ENCODE measurements at places on chromosomes 3 and 15. TPM values are rescaled to one million over a fixed set of nuclear protein-coding genes. Genes with fewer than 3 reads are reported as not detected.

Gene LRRN1
- 2.1 TPM for polyA plus RNA-seq

GRCh38 chr3:19934098-19934566, at the start of gene EFHB:
Gene EFHB (minus strand): TSS chr3:19934217. CDS start chr3:19934018, 199 bp downstream.
- H3K4me3 ChIP-seq = no peak within 1 kb of the TSS
- peak; percentile 76 for DNase-seq
- H3K27ac ChIP-seq = no peak within 1 kb of the TSS
- H3K4me1 ChIP-seq = no peaks in the 10 kb centered on the region
- no peaks in the 10 kb centered on the region for H3K36me3 ChIP-seq

DNA sequence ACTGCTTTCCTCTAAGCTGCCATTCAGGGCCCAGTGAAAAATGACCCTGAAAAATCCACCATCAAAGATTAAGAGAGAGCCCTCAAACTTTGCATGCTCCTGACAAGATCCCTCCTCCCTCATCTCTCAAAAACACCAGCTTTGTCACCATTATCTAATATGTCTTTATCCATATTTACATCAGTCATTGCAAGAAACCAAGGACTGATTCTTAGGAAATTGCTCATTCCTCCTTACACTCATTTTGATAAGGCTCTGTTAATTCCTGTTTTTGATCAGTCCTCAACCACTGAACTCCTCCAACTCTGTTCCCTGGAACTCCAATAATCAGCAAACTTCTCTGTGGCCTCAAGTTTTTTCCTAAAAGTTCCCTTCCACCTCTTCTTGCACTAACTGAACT, 51.8 kb downstream of the CD200 start:
- no peak overlapping the region for H3K4me3 ChIP-seq
- H3K27me3 ChIP-seq = no peaks in the 10 kb centered on the region
- H3K4me1 ChIP-seq = no peaks in the 10 kb centered on the region
- no peak overlapping the region for H3K27ac ChIP-seq
- H3K36me3 ChIP-seq = no peaks in the 10 kb centered on the region

DNA sequence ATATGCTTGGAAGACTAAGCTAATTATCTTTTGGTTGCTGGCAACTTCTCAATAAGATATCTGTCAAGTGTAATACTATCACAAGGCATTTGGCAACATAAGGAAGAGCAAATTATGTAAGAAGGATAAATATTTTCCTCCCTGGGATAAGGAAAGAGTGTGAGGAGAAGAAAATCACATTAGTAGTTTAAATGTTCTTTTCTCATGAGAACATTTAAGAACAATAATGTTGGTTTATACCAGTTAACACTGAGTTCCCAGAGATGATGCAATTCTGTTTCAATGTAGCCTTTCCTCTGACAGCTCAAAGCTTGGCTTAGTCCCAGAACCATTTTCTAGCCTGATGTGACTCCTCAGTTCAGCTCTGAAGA, 66.1 kb upstream of the NPHP3 start:
- no peak overlapping the region for H3K4me3 ChIP-seq
- no peaks in the 10 kb centered on the region for H3K36me3 ChIP-seq
- DNase-seq = peak; percentile 86
- H3K27me3 ChIP-seq = no peaks in the 10 kb centered on the region
- no peaks in the 10 kb centered on the region for H3K4me1 ChIP-seq

GRCh38 chr15:45156744-45157455, 27.1 kb downstream of the DUOX1 start:
- no peak for DNase-seq
- H3K4me1 ChIP-seq = no peaks in the 10 kb centered on the region
- peaks cover 18% of the 10 kb centered on the region for H3K36me3 ChIP-seq
- H3K27me3 ChIP-seq = no peaks in the 10 kb centered on the region
- no peak overlapping the region for H3K27ac ChIP-seq

Data from stomach (tissue), 19 donors.